ENCODE measurements at places on chromosomes 2 and 18.

- no peak for DNase-seq
These were observed 154.3 kb downstream of the RNF152 start for GRCh38 chr18:61738488-61738887.

DNA sequence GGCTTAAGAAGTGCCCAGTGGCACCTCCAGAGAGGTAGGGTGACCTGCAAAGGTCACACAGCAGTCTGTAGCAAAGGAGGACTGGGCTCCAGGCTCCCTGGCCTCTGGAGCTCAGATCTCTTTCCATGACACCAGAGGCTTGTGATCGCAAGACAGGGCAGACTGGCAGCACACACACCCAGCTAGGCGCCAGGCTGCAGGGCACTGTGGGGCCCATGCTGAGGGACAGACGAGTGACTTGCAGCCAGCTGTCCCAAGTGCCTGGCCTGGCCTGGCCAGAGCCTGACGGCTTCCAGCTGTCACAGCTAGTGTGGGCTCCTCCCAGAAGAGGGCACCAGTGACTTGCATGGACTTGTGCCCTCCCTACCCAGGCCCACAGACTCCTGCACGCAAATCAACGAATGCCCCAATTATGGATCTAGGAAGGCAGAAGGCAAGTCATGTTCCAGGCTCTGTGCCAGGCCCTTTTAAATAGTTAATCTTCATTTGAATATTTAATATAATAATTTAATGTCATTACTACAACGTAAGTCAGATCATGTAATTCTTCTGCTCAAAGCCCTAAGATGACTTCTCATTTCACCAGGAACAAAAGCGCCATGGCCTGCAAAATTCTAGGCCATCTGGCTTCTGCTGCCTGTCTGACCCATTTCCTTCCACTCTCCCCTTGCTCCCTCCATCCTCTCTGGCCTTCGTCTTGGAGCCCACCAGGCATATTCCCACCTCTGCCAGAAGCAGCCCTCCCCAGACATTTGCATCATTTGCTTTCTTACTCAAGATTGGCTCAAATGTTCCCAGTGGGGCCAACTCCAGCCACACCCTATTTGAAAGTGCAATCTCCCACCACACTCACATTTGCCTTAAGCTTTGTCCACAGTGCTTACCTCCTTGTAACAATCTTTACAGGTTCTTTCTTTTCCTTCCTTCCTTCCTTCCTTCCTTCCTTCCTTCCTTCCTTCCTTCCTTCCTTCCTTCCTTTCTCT is 3.7 kb upstream of the SPEG start:
- DNase-seq, result peak; percentile 36

- no peak for DNase-seq
These were observed 1.6 kb downstream of the COX7A2L start for GRCh38 chr2:42359304-42359964.

DNA sequence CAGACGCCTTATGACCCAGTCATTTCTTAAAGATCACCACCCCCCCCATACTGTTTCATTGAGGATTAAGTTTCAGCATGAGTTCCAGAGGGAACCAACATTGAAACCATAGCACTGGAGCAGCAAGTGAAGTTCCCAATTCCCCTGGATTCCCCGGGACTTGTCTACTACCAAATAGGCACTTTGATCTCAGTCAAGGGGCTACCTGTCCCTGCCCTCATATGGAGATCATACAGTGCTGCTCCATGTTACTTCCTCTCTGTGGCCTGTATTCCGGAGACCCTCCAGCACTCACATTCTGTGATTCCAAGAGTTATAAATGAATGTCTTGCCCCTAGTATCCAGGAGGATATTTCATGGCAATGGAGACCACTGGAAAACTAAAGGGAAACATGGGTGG is 42.5 kb downstream of the RNF144A start:
- no peak for DNase-seq

- DNase-seq, result no peak
These were observed 46.1 kb upstream of the SH3BP4 start for GRCh38 chr2:234905547-234906265.
